Adipocyte (in vitro differentiated cells): ENCODE measurements at places on chromosomes 5 and 9.

- no peak for DNase-seq
Measured at GRCh38 chr5:14261235-14261634, 118.1 kb downstream of the TRIO start.

DNA sequence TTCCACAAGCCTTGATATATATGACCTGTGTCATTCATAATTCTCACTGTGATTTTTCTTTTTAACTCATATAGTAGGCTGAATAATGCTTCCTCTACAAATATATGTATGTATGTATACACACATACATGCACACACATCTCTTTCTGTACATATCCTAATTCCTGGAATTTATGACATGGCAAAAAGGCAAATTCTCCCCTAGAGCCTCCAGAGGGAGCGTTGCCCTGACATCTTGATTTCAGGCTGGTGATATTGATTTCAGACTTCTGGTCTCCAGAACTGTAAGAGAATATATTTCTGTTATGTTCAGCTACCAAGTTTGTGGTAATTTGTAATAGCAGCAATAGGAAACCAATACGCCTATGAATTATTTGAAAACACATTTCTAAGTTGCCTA lies 166.6 kb upstream of the GAS1 start:
- DNase-seq = no peak

- DNase-seq = no peak
Measured at GRCh38 chr5:178582291-178582690, 7.9 kb downstream of the COL23A1 start.

DNA sequence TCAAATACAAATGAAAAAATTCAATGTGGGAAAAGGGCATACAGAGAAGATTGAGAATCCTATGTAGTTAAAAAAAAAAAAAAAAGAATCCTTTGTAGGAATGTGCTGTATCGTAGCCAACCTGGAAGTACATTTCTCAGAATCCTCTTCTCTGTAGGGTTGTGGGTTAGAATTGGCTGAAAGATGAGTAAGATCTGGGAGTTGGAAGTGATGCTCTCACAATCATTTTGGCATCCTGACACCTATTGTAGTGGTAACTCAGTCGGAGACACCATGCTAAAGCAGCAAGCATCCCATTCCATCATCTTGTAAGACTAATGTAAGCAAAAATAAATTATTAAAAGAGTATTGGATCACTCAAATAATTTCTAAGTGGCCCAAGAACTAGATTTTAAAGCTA lies 30.6 kb downstream of the MRPL22 start:
- DNase-seq = no peak

DNA sequence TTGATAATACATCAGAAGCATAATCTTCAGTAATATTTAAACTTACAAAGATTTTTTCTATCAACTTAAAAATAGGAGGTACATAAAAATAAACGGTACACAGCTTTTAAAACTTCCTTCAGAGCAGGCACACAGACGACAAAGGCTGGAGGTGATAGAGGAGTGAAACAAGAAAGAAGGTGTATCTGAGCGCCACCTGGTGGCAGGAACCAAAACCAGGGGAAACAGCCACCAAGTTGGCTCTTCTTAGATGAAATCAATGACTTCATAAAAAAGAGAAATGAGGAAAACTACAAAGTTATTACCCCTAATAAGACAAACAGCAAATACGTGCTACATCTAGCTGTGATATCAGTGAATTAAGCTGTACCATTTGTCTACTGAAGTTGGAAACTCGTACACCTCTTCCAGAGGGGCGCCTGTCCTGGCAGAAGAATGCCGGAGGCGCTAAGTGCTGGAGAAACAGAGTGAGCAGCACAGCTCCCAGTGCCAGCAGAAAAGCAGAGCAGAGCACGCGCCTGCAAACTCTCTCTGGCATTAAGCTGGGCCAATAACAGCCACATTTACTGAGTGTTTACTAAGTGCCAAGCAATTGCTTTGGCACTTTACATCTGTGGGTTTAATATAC lies 85.9 kb downstream of the SETX start:
- peak; percentile 82 for DNase-seq

GRCh38 chr9:137417161-137418021 lies 5.6 kb downstream of the EXD3 start:
- DNase-seq = no peak

GRCh38 chr9:116860509-116861120 lies 173.5 kb downstream of the TRIM32 start:
- peak; percentile 79 for DNase-seq

- peak; percentile 27 for DNase-seq
Measured at GRCh38 chr9:99954819-99955218, 48.4 kb downstream of the STX17 start.

- DNase-seq = peak; percentile 23
Measured at GRCh38 chr5:66850354-66851075, 254.3 kb downstream of the MAST4 start.

- no peak for DNase-seq
Measured at GRCh38 chr5:176497852-176498251, 39.4 kb downstream of the RNF44 start.

DNA sequence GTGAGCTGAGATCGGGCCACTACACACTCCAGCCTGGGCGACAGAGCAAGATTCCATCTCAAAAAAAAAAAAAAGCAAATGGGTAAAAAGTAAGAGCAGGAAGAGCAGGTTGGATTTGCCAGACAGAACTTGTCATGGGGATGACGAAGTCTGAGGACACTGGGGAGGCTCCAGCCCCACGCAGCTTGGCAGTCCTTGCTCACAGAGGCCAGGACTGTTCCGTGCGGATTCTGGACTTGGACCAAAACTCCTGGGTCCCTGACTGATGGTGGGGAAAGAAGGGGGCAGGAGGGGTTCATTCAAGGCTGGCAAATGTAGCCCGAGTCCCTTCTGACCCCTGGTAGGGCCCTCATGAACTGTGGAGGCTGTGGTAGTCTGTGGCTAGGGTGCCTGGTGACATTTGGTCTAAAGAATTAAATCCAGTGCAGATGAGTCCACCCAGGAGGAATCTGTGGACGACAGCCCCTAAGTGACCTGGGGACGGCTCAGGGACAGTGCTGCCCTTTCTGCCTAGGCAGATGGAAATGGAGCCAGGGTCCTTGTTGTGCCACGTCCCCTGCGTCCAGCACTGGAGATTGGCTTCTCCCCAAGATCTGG lies 3.1 kb downstream of the FGD3 start:
- no peak for DNase-seq

- DNase-seq = no peak
Measured at GRCh38 chr5:27191786-27192510, 153.6 kb upstream of the CDH9 start.

DNA sequence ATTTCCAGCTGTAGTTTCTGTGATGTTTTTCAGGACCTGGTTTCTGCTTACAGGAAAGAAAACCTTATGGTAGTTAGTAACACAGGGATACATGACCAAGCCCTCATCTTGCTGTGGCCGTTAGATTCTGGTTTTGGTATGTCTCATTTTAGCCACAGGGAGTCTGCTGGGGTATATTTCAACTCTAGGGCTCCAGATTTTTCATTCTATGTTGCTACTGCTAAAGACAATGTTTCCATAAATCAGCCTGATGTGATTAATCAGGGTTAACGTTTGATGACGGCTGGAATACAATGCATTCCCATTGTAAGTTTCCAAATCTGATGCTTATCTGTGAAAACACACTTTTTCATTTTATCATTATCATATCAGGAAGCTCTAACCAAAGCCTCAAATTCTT lies 48.2 kb downstream of the P4HA2 start:
- DNase-seq = no peak
